K562 (cell line): ENCODE measurements at places on chromosomes 6 and 20. TPM values are rescaled to one million over a fixed set of nuclear protein-coding genes. Genes with fewer than 3 reads are reported as not detected.

- DNase-seq = no peak
Observed at GRCh38 chr6:81562169-81562568, 190.3 kb downstream of the TENT5A start.

DNA sequence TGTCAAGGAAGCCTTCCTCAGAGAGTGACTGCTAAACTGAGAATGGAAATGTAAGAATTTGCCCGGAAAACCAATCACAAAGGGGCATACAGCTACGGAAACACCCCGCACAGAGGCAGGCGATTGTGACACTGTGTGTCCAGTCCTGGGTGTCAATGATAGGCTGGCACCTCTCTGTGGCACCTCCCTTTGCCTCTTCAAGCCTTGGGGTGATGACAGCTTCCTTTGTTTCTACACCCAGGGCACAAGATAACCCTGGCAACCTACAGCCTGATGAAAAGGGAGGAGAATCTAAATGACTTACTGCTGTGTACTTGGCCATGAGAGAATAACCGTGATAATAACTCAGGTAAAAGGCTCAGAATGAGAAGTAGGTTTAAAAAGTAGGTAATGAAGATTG lies 93.6 kb upstream of the SSTR4 start:
- no peak for DNase-seq

DNA sequence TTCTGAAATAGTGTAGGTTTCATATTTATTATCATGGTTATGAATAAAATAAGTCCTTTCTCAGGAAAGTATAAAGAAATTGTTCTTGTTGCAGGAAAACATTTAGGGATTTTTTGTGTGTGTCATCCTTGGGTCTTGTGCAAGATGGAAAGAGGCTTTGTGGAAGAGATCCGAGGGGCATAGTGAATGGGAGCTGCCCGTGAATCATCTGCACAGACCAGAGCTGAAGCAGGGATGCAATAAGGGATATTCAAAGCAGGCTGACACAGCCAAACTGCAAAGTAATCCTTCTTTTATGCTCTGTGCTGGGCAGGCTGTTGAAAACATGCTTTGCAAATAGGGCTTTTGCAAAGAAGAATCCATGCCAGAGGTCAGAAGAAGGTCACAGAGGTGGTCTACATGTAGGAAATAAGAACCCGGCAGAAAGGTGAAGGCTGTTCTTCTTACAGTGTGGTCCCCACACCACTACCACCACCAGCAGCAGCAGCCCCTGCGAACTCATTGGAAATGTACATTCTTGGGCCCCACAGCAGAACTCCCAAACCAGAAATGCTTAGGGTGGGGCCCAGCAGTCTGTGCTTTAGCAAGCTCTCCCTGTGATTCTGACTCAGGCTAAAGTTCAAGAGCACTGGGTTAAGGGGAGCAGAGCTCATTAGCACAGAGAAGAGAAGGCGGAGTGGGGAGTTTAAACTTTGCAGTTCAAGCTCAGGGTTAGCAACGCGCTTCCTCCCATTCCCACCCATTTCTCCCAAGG lies 237.6 kb downstream of the QKI start:
- DNase-seq = no peak

ZSCAN23 gene
- total RNA-seq = 0.22 and 0.34 TPM in 2 replicates

CUL9 gene
- 10.0 and 13.4 TPM in 2 replicates for total RNA-seq

FAXC gene
- total RNA-seq = not detected in 2 replicates
